Activated T-cell treated with anti-CD3 and anti-CD28 coated beads for 1 hour (primary cell): ENCODE measurements at places on chromosomes 7 and 10.

- no peak for DNase-seq
These were observed 150.2 kb downstream of the GNAI1 start for GRCh38 chr7:80284855-80285254.

- no peak for DNase-seq
These were observed 34.5 kb downstream of the ASB13 start for GRCh38 chr10:5631936-5632335.

GRCh38 chr7:47285860-47286491 lies 295.9 kb downstream of the TNS3 start:
- DNase-seq = no peak

GRCh38 chr7:159012353-159013069 lies 132.2 kb downstream of the VIPR2 start:
- no peak for DNase-seq

GRCh38 chr10:79254333-79255006 lies 92.8 kb upstream of the PPIF start:
- no peak for DNase-seq
